Suprapubic skin (tissue), 4 donors: ENCODE measurements at places on chromosomes 4 and X. TPM values are rescaled to one million over a fixed set of nuclear protein-coding genes. Genes with fewer than 3 reads are reported as not detected.

GRCh38 chrX:72021975-72022374 lies 109.7 kb downstream of the RTL5 start:
- no peak overlapping the region for H3K4me3 ChIP-seq
- no peaks in the 10 kb centered on the region for H3K36me3 ChIP-seq
- H3K27me3 ChIP-seq = no peaks in the 10 kb centered on the region

DNA sequence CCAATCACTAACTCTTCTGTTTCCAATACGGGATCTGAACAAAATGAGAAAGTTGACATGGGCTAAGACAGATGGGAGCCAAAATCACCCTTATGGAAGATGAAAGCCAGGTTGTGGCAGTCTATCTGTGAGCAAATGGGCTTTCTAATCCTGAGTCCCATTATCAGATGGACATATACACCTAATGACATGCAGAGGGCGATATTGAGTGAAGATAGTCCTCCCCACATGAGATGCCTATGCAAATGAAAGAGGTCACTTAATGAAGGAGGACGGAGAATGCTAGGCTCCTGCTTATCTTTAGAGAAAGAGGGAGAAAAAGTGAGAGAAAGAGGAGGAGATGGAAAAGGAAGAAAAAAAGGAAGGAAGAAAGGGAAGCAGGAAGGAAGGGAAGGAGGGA lies 547.5 kb downstream of the NLGN4X start:
- H3K27me3 ChIP-seq = no peaks in the 10 kb centered on the region
- DNase-seq = no peak
- H3K27ac ChIP-seq = no peak overlapping the region
- H3K4me1 ChIP-seq = no peaks in the 10 kb centered on the region

The ADH1C gene
- total RNA-seq = 0.64 TPM

GRCh38 chr4:178309890-178310289 lies 867.7 kb upstream of the AGA start:
- no peak overlapping the region for H3K4me3 ChIP-seq
- DNase-seq = no peak
- no peaks in the 10 kb centered on the region for H3K4me1 ChIP-seq
- no peaks in the 10 kb centered on the region for H3K36me3 ChIP-seq
- no peaks in the 10 kb centered on the region for H3K27me3 ChIP-seq

- peak overlapping the region; percentile 22 for H3K4me3 ChIP-seq
- no peaks in the 10 kb centered on the region for H3K27me3 ChIP-seq
- no peaks in the 10 kb centered on the region for H3K4me1 ChIP-seq
- no peak overlapping the region for H3K27ac ChIP-seq
- DNase-seq = no peak
Measured at GRCh38 chr4:107799669-107800450, 24.9 kb upstream of the SGMS2 start.

The CFAP47 gene
- not detected for total RNA-seq

DNA sequence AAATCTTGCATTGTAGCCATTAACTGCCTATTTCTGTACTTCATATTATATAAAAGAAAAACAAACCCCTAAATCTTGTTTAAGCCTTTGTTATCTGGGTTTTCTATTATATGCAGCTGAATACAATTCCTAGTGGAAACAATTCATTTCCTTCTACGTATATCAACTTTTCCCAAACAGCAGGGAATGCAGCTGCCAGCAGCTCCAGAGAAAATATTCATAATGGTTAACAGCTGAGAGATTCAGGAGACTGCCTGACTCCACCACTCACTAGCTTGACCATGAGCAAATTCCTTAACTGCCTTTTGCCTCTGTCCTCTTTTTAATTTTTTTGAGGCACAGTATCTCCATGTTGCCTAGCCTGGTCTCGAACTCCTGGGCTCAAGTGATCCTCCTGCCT lies 146.2 kb downstream of the SPATA18 start:
- H3K27me3 ChIP-seq = no peaks in the 10 kb centered on the region
- H3K36me3 ChIP-seq = no peaks in the 10 kb centered on the region
- H3K4me3 ChIP-seq = no peak overlapping the region
- no peak overlapping the region for H3K27ac ChIP-seq
- no peak for DNase-seq

The GAB3 gene
- 2.7 TPM for total RNA-seq

The ZCCHC4 gene
- 8.7 TPM for total RNA-seq

The SHOX gene
- total RNA-seq = 0.32 TPM

- no peak overlapping the region for H3K4me3 ChIP-seq
- no peaks in the 10 kb centered on the region for H3K36me3 ChIP-seq
Measured at GRCh38 chr4:174555789-174556630, 33.7 kb upstream of the HPGD start.
